ENCODE measurements at places on chromosomes 13 and 19.

- DNase-seq: no peak
Observed at GRCh38 chr19:2699413-2700140, 2.9 kb downstream of the GNG7 start.

DNA sequence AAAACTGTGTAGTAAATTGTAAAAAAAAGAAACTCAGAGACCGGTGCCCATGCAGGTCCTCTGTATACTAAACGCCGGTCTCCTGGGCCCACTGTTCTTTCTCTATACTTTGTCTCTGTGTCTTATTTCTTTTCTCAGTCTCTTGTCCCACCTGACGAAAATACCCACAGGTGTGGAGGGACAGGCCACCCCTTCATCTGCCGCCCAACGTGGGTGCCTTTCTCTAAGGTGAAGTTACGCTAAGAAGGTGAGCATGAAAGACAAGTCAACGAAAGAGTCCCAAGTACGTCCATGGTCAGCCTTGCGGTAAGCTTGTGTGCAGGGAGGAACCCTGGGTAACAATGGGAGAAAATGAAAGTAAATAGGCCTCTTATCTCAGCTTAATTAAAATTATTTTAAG, 48.0 kb upstream of the WASF3 start:
- no peak for DNase-seq

GRCh38 chr19:41844601-41845000, at the start of gene LYPD4:
LYPD4 (minus strand) TSS chr19:41844683; CDS start chr19:41839285, 5,398 bp downstream.
- no peak for DNase-seq

DNA sequence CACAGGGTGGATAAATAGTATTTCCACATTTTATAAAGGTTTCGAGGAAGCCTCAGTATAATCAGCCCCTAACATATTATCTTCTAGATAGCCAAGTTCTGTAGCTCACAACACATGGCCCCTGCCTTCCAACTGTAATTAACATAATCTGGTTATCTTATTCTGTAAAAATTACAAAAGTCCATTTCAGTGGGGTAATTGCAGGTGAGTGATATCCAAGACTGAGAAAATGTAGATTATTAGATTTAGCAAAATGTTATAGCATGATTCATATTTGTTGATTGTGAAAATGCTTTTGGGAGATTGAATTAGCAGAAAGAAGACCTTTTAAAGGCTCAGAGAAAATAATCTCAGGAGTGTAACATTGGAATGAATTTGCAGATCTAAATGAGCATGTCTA, 168.3 kb upstream of the GPC6 start:
- no peak for DNase-seq

DNA sequence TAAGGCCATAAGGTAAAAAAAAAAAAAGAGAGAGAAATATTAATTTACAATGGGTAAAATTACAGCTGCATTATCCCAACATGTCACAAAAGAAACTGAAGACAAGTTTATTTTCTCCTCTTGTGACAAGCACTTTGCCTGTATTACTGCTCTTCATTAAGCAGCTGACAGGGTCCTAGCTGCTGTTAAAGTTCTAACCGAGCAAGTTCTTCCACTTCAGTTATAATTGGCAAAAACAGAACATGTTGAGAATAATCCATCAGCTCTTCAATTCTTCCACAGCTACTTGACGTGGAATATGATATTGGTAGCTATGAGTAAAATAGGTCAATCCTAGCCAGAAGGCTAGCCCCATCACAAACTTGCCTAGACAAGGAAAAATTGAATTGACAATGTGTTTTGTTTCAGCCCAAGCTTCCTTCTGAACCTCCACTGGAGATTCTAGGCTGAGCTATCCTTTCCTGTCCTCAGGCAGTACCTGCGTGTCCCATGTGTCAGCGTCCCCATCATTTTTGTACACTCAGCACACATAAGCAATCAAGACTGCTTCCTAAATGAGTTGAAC, 32.2 kb upstream of the DOCK9 start:
- no peak for DNase-seq

DNA sequence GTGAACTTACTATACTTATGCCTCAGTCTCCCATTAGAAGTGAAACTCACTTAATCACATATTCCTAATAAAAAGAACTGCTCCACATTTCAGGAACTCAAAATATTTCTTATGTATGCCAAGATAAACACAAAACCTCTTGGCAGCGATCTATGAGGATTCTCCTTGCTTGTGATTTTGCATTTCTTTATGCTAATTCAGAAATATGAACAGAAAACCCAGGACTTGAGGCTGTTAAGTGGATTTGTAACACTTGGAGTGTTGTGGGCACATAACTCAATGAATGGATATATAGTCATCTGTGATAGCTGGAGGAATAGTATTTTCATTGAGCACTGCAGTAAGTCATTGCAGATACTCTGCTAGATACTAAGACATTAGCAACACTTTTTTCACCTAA, 5.6 kb upstream of the KATNAL1 start:
- DNase-seq: no peak

DNA sequence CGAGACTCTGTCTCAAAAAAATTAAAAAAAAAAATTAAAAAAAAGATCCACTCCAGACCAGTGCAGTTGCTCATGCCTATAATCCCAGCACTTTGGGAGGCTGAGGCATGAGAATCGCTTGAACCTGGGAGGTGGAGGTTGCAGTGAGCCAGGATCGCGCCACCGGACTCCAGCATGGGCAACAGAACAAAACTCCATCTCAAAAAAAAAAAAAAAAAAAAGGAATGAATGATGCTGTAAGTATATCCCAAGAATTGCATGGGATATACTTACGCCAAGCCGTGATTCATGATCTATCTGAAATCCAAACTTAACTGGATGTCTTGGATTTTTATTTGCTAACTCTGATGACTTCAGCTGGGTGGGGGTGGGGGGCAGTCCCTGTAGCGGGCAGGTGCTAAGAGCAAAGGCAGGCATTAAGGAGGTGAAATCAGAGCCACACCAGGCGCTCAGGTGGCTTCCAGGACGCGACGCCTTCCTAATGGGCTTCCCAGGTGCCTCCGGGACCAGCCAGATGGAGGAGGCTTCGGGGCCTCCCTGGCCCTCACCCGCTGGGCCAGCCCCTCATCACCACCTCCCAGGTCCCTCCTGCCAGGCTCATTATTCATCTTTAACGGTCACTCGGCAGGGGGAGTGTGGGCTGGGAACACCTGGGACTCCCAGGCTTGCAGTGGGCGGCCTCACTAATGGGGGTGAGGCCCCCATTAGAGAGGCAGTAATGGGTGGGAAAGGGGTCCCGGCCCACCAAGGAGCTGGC, 11.4 kb upstream of the FUT5 start:
- no peak for DNase-seq

DNA sequence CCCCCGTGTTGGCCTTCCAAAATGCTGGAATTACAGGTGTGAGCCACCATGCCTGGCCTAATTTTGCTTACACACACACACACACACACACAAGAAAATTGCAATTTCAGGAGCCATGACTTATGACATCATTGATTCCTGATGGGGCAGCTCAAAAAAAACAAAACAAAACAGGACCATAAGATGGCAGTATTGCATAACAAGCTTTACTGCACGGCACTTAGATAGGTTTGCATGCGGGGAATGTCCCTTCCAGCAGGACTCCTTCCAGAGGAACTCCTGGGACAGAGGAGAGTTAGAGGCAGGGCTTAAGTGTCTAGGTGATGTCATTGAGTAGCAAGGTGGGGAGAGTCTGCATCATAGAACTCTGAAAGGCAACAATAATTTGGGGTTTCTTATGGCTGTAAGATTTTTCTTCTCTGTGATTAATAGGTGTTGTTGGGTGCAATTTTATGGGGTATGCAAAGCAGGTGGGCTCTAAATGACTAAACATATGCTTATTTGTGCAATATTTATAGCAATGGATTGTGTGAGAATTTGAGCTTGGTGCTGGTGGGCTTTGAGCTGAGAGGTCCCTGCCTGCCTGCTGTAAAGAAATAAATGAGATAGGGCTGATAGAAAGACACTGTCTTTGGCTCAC, 9.0 kb upstream of the ACSBG2 start:
- peak; percentile 41 for DNase-seq

DNA sequence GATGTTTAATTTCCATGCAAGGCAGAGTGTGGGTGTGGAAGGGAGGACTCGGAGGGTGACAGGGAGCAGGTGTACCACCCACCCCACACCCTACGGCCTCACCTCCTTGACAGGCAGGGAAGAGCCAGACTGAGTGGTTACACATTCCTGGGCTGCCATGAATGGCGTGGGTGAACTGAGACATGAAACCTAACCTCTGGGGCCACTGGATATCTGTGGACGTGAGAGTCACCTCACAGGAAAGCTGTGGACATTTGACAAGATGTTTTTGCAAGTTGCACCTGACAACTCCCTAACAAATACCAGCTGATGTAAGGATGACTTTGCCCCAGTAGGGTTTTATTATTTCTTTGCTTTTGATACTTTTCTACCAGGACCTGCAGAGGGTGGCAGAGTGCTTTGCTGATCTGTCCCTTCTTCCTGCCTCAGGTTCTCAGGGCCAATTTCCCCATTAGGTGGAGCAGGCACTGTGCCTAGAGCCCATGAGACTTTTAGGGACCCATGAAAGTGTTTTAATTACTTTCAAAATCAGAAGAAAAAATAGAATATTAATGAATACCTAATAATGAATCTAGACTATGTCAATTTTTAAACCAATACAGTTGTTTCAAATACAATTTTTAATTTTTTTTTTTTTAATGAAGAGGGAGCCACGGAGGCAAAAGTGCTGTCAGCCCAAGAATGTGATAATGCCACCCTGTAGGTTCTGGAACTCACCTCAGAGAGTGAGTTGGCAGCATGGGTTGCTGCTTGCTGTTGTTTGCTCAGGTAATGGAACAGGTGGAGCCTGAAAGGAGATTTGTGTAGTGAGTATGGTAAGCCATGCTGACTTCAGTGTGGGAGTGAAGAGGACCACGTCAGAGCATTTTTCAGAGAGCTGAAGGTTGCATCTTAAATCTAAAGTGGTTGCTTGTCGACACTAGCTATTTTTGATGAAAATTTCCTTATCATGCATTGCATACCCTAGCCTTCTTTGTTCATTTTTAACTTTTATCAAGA, 58.0 kb upstream of the CYSLTR2 start:
- DNase-seq: peak; percentile 70

- DNase-seq: no peak
Observed at GRCh38 chr19:15112385-15112784, 5.2 kb downstream of the SYDE1 start.

GRCh38 chr19:13797870-13798269, 2.6 kb downstream of the ZSWIM4 start:
- no peak for DNase-seq

- no peak for DNase-seq
Observed at GRCh38 chr19:33358408-33358807, 15.1 kb upstream of the CEBPG start.

GRCh38 chr19:633786-634639, 676 bp upstream of the POLRMT start:
- DNase-seq: no peak

DNA sequence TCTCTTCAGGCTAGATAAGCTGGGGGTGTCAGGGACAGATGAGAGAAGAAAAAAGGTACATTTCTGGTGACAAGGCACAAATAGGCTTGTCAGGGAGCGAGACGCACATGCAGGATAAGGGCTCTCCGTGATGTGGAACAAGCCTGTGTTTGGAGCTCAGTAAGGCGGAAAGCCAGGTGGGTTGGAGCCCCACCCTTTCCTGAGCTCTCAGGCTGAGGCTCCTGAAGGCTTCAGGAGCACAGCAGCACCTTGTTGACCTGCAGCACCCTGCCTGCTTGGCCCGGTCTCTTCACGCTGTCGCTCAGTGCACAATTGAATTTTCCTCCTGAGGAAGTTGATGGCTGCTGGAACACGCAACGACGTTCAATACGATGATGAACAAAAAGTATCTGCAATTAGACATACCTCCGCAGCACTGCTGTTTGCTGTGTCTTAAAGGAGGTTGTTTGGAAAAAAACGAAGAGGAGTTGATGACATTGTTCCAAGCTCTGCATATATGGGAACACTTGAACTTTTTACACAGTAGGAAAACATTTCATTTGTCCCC, 29.3 kb downstream of the SERP2 start:
- DNase-seq: no peak

GRCh38 chr13:43647471-43647870, 139.3 kb downstream of the ENOX1 start:
- no peak for DNase-seq

GRCh38 chr19:12953799-12954611, 3.0 kb downstream of the GADD45GIP1 start:
- DNase-seq: no peak

GRCh38 chr13:98539666-98540065, 37.2 kb downstream of the STK24 start:
- DNase-seq: peak; percentile 34

GRCh38 chr19:32268381-32268780, 77.0 kb upstream of the ZNF507 start:
- DNase-seq: no peak

GRCh38 chr19:30423481-30423880, 51.3 kb downstream of the ZNF536 start:
- no peak for DNase-seq

DNA sequence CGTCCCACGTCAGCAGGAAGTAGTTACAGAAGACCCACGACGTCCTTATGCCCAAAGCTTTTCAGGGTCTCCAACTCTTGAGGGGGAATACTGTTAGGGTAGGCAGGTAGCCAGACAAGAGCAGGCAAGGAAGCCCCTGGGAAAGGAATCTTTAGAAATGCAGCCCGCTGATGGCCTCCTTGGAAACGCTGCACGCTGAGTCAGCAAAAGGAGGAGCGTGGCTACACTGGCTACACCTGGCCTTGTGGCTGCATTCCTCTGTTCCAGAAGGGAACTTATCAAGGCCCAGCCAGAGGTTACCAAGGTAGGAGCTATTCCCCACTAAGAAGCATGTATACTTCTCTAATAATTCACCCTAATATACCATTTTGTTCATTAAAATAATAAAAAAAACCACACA, 2.0 kb downstream of the ERVV-1 start:
- no peak for DNase-seq

- DNase-seq: no peak
Observed at GRCh38 chr19:57566396-57567265, 7.0 kb upstream of the ZNF550 start.

DNA sequence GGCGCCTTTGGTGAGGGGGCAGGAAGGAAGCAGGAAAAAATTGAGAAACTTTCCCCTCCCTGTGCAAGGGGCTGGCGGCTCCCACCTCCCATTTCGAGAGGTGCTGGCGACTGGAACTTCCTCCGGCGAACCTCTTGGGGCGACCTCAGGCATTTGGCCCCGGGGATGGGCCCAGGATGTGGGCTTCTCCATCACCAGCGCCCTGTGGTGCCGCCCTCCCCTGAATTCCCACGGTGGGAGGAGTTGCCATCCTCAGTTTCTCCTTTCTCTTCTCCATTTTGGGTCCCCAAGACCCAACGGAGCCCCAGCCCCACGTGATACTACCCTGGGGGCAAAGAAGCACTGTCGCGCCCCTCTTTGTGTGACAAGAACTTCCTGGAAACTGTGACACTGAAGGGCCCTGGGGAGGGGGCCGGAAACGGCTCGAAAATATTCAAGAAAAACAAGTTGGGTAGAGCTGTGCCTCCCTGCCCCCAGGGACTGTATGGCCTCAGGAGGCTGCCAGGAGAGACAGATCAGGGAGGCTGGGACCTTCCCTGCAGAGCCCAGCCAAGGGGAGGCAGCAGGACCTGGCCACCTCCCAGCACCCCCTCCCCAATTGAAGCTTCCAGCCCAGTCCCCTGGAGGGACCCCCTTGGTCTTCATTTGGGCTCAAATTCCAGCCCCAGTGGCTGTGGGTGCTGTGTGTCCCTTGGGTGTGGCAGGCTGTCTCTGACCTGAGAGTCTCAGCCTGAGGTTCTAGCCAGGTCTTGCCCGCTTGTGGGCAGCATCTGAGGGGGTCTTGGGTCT, 16.2 kb upstream of the AP1M2 start:
- peak; percentile 41 for DNase-seq

All from AG20443 (cell line).